ENCODE measurements at places on chromosomes 3 and 15.

DNA sequence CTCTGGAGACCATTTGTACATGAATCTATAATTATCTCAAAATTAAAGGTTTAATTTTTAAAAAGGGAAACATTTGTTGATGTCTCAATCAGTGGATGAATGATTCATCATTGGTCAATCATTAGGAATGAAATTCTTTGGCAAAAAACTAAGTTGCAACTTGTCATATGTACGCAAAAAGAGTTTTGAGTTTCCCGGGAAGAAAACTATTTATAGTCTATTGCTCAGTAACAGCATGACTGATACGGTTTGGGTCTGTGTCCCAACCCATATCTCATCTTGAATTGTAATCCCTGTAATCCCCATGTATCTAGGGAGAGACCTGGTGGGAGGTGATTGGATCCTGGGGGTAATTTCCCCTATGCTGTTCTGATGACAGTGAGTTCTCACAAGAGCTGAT, 765.8 kb upstream of the ROBO1 start:
- no peak for DNase-seq

GRCh38 chr3:139449566-139449965, 26.8 kb downstream of the RBP2 start:
- DNase-seq: no peak

DNA sequence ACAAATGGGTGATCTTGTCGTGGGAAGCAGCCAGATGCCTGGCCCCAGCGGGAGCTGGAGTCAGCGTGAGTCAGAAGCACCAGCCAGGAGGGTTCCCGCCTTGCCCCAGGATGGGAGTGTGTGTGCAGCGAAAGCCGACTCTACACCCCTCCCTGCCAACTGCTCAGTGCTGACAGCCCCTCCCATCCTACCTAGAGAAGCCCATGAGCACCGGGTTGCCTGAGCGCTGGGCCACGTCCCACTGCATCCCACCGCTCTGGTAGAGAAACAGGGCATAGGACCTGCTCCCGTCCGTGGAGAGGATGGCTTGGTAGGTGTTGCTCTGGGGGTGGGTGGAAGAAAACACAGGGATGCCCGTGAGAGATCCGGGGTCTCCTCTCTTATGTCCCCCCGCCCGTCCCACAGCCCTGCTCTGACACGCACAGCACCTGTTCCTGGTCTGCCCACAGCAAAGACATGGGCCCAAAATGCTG, 42.9 kb downstream of the MUC4 start:
- no peak for DNase-seq

GRCh38 chr15:68252925-68253534, 23.5 kb upstream of the CLN6 start:
- DNase-seq: peak; percentile 42

DNA sequence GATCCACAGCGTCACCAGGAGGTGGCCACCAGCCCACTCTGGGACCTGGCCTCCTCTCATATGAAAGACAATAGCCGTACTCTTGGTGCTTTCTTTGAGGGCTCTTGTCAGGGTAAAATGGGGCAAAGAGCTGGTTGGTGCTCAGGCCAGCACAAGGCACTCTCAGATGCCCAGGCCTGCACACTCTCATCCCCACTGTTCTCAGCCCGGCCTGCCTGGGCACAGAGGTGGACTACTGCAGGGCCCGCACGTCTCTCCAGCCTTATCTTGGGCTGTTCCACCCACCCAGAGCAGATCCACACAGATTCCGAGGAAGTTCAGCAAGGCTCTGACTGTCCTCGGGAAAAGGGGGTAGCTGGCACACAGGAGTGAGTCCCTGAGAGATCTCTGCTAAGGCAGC, 122.8 kb upstream of the PRR20G start:
- no peak for DNase-seq
